ENCODE measurements at places on chromosomes 2 and 18.

DNA sequence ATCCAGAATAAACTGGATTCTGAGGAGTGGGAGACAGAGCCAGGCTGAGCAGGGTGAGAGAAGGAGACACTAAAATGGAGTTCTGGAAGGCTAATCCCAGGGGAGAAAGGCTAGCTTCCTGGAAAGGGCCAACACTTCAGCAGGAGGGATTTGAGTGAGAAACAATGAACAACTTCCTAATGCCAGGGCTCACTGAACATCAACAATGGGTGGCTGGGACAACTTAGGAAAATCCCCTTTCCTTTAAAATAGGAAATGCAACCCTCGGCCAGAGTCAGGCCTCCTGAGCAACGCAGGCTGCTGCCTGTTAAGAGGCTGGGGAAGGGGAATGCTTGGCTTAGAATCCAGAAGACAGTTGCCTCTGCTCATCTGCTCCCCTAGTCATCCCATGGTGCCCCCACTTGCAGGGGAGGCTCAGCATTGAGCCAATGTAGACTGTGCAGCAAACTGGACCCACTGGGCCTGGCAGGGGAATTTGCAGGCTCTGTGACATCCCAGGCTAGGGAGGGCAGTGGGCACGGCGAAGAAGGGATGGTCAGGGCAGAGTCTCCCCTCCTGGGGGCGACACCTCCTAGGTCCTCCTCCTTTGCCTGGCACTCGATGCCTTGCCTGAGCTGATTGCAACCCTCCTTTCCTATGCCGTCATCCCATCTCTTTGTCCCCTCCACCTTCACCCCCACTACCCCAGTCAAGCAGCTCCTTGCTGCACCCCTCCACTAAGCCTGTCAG is 182.5 kb downstream of the TNS1 start:
- no peak for DNase-seq

DNA sequence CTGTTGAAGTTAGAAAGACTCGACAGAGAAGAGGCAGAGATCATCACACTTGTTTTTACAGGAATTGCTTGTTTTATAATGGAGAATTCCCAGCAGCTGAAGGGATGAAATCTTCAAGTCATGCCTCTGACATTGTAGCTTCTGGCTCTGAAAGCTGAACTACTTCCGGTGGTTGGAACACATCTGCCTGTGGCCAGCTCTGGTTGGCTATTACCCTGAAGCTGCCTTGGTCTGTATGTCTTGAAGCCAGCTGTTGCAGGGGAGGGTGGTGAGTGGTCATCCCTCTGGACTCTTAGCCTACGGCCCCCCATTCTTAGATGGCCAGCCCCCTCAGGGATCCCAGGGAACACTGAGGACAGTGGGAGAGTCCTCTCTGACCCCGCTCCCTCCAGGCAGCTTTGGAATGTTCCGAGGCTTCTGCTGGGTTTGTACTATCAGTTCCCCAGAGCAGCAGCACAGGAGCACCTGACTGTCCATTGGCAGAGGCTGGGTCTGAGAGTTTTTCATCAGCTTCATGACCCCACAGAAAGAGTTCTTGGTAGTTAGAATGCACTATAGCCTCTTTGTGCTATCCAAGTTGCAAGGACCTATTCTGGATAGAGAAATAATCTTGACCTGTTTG is 87.4 kb upstream of the CAPN13 start:
- no peak for DNase-seq

GRCh38 chr2:115294999-115295398 is 852.6 kb downstream of the DPP10 start:
- DNase-seq: no peak

DNA sequence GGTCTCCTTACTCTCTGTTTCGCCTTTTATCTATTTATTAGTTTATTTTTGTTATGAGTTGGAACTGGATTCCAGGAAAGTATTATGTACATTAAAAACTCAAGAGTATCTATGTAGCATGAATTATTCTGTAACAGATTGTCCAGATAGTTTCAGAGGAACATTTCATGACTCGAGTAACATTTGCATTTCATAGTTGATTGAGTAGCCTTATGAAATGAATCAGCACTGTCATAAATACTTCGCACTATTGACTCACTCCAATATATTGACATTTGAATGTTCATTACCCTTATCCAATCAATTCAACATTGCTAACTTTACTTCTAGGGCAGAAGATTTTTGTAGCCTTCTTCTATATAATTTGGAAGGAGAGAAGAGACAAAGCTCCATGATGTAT is 11.3 kb upstream of the VRK2 start:
- DNase-seq: no peak

GRCh38 chr2:239912171-239912937 is 112.8 kb downstream of the NDUFA10 start:
- peak; percentile 28 for DNase-seq

- DNase-seq: no peak
Observed at GRCh38 chr18:37138456-37138855, 309.5 kb downstream of the KIAA1328 start.

DNA sequence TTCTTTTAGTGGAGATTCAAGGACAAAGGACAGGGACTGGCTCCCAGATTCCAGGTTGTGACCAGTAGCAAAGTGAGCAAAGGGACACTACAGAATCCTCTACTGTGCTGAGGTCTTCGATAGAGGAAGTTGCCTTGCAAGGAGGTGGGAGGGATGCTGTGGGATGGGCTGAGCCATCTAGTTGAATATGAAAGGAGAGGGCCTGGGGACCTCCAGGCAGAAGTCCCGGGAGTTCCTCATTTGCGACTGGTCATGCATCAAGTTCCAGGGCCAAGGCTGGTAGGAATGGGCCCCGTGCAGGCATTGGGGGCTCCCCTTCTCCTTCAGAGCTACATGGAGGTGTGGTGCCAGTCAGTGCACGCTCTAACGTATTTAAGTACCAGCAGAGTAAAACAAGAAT is 12.6 kb upstream of the PROM2 start:
- no peak for DNase-seq

GRCh38 chr2:54568876-54569321 is 112.8 kb downstream of the SPTBN1 start:
- no peak for DNase-seq

- DNase-seq: no peak
Observed at GRCh38 chr18:23526501-23527063, 23.3 kb downstream of the RMC1 start.

GRCh38 chr18:49464718-49465598 is 4.5 kb upstream of the DYM start:
- DNase-seq: no peak

DNA sequence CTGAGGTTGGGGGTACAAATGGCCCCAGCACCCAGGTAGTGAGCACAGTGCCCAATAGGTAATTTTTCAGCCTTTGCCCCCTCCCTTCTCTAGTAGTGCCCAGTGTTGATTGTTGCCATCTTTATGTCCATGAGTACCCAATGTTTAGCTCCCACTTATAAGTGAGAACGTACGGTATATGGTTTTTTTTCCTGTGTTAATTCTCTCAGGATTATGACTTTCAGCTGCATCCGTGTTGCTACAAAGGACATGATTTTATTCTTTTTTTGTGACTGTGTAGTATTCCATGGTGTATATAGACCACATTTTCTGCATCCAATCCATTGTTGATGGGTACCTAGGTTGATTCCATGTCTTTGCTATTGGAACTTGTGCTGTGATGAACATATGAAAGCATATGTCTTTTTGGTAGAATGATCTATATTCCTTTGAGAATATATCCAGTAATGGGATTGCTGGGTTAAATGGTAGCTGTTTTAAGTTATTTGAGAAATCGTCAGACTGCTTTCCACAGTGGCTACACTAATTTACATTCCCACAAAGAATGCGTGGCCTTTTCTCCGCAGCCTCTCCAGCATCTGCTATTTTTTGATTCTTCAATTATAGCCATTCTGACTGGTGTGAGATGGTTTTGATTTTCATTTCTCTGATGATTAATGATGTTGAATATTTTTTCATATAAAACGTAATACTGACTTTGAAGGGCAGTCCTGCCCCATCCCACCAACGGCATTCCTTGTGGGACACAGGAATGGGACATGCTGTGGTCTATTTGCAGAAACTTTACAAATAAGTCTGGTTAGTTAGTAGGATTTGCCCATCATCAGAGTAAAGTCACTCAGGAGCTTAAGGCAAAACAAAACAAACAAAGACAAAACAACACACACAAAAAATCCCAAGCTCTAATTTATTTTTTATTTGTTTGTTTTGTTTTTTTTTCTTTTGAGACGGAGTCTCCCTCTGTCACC is 135.0 kb downstream of the MYCN start:
- DNase-seq: no peak
